ENCODE measurements at places on chromosomes 13 and 19.
A peak's percentile ranks its signal among the peaks of the same experiment; 100 is the strongest.

GRCh38 chr19:5189318-5189607, 151.3 kb downstream of the PTPRS start:
- no peak for DNase-seq

DNA sequence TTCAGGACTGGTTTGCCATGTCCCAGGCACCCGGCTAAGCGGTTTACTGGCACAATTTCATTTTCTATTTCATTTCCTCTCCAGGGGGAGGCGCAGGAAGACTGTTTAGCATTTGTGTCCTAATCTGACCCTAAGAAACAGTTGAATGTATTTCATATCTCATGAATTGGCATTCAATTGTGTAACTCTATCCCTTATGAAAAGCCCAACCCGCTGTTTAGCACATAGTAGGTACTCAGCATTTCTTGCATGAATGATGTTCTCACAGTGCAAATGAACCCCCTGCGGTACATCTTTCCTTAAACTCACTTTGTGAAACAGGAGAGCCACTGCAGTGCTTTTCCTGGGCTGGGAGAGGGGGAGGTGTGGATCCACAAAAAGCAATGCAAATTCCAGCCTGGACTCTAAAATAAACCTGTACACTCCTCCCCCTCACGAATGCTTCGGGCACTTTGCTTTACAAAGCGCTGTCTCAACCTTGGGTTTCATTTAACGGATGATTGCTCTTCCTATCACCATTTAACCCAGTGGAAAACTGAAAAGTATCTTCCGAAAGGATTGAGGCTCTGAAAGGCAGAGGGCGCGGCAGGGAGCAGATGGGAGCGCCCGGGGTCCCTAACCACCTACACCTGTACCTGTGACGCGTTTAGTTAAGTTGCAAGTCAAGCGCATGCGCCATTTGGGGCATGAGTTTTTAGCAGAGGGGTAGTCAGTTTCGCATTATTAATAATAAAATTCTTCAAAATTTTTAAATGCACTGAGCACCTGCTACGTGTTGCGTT, 1.2 kb upstream of the EEF2 start:
- peak; percentile 77 for DNase-seq

DNA sequence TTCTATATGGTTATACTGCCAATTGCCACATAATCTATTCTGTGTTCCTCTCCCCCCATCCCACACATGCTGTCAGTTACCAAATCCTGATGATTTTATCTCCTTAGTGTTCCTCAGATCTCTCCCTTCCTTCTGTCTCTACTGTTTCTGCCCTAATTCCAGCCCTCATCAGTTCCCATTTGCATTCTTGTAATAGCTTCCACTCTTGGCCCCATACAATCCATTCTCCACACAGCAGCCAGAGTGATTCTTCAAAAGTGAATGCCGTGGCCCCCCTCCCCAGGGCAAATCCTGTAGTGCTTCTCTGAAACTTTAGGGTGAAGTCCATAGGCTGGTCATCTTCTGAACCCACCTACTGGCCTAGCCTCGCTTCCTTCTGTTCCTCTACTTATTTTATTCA, 114.4 kb downstream of the ZAR1L start:
- DNase-seq: no peak

DNA sequence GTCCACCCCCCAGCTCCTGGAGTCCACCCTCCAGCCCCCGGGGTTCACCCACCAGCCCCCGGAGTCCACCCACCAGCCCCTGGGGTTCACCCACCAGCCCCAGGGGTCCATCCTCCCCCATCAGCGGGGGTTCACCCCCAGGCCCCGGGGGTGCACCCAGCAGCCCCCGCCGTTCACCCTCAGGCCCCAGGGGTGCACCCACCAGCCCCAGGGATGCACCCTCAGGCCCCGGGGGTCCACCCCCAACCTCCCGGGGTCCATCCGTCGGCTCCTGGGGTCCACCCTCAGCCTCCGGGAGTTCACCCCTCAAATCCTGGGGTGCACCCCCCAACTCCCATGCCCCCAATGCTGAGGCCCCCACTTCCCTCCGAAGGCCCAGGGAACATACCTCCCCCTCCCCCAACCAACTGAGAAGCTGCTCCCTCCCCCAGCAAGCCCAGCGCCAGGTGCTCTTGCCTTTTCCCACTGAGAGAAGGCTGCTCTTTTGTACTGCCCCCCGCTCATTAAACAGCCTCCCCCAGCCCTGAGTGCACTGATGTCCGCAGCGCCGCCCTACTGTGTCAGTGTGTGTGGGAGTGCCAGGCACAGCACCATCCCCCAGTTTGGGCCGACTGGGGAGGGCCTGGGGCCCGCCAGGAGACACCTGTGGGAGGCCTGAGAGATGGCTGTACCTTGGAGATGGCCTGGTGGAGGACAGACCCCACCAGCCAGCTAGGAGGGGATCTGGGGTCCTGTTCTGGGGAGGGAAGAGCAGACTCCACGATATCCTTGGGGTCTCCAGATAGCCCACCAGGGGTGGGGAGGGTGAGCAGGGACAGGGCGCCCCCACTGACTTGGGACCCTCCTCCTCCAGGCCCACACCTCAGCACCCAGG, 750 bp upstream of the AMH start:
- DNase-seq: no peak

DNA sequence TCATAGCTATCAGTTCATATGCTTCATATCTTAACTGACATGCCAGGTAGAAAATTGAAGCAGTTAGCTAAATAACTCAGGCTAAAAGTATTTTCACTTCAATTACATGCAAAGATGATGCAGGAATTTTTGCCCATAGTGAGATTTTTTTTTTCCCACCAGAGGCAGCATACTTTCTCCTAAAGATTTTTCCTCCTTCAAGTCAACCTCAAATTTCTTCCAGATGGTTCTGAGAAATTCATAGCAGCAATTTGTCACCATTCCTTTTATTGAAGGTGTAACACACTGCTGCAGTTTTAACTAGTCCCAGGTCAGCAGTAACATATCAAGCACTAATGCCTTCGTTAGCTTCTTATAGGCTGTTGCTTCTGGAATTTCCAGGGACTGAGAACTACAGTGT, 141.9 kb downstream of the SUCLA2 start:
- DNase-seq: peak; percentile 32

GRCh38 chr13:47901441-47901840, 99.6 kb downstream of the SUCLA2 start:
- peak; percentile 85 for DNase-seq

DNA sequence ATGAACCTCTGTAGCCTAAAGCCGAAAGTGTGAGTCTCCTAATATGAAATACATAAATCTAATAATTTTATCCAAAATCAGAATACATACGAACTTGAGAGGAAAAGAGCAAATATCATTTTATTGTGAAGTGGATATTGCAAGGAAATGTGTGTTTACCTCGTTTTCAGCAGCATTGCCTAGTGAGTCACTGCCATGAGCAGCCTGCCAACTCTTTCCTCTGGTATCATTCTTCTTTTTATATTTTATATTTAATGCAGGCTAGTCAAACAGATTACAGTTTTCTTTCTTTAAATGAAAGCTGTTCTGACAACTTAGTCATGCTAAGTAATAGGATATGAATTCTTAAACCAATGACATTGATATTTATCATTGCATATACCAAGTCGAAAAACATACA, 44.2 kb downstream of the EDNRB start:
- peak; percentile 53 for DNase-seq

Measured in astrocyte of the spinal cord (primary cell).